Right forelimb (tissue), 1 donor: ENCODE measurements at places on chromosomes 7 and 10.

DNA sequence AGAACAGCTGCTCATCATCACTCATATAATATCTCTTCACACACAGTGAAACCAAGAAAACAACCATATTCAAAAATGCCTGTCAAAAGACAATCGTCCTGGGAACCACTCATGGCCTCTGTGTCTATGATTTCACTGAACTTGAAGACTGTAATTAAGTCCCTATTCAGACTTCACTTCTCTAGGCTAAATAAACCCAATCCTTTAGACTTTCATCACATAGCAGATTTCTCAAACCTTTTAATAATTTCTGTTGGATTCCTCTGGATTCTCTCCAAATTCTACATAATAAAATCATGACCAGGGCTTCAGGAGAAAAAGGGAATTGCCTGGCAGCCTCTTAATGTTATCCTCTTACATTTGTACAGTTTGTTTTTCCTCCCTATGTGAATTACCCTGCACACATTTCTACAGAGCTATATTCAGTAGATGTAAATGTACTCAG lies 201.1 kb downstream of the LRRN3 start:
- DNase-seq, result no peak

DNA sequence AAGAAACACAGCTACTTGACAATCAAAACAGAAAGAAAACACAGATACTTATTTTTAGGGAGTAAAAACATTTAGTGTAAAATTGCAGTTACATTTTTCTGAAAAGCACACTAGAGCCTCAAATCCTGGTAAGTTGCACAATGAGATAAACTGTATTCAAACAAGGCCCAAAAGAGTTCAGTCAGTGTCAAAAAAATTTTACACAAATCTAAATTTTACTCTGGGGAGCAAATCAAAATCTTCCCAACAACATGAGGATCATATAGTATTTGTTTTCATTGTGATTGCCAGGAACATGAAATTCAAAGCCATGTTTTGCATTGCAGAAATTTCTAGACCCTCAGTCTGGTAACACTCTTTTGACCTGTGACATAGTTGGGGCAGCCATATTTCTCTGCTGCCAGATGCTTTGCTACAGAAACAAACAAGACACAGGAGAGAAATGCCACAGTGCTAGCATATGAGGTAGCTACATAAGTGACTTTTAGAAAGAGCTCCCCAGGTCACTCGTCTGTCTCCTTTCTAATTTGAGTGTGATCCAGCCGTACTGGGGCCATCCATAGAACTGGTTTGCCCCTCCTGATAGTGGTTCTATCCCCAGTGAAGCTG lies 49.6 kb downstream of the PDE1C start:
- no peak for DNase-seq

- DNase-seq, result no peak
These were observed 9.3 kb upstream of the HUS1 start for GRCh38 chr7:47988496-47989386.

DNA sequence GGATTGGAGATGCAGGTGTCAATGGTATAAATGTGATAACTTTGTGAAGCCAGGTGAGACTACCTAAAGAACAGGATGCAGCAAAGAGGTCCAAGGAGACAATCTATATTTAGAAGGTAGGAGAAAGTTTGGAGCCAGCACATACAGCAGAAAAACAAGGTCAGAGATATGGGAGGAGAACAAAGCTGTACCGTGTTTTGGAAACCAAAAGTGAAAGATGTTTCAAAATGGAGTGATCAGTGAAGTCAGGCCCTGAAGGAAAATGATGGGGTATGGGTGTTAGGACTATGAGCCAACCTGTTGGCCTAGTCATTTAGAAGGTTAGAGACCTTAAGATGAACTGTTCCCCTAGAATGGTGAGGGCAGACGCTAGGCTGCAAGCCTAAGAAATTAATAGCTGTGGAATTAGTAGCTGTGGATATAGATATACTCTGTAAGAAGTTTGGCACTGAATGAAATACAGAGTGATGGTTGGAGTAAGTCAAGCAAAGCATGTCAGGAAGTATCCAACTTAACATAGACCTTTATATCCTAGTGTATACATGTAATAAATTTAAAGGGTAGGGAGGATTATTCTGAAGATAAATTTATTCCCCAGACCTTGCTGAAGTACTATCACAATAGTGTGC lies 149.8 kb upstream of the WNT16 start:
- DNase-seq, result no peak

- DNase-seq, result no peak
These were observed 95.5 kb downstream of the PPP1R17 start for GRCh38 chr7:31782411-31782991.

DNA sequence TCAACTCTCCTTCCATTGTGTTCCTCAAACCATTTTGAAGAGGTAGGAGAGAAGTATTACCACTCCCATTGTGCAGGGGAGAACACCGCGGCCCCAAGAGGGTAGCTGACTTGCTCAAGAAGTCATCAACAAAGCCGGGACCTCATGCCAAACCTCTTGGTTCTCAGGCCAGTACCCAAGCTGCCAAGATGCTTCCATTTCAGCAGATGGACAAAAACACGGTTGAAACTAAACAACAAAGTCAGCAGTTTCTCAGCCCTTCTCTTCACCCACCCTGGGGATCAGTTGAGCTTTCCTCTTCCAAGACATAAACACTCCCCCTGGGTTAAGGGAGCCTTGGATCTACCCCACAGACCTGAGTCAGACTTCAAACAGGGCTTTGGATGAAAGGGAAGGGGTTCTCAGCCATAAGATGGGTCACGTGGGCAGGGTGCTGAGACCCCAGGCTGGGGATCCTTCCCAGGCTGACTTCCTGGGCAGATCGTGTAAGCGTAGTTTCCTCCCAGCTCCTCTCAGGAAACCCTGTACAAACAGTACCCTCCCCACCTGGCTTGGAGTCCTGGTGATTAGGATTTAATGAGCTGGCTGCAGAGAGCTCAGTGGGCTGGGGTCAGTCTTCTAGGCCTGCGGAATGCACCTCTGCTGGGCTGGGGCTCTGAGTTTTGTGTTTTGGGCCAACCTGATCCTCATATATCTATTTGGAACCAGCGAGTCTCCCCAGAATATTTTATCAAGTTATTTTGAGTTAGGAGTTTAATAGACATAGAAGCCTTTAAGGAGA lies 27.3 kb downstream of the EMX2 start:
- no peak for DNase-seq

DNA sequence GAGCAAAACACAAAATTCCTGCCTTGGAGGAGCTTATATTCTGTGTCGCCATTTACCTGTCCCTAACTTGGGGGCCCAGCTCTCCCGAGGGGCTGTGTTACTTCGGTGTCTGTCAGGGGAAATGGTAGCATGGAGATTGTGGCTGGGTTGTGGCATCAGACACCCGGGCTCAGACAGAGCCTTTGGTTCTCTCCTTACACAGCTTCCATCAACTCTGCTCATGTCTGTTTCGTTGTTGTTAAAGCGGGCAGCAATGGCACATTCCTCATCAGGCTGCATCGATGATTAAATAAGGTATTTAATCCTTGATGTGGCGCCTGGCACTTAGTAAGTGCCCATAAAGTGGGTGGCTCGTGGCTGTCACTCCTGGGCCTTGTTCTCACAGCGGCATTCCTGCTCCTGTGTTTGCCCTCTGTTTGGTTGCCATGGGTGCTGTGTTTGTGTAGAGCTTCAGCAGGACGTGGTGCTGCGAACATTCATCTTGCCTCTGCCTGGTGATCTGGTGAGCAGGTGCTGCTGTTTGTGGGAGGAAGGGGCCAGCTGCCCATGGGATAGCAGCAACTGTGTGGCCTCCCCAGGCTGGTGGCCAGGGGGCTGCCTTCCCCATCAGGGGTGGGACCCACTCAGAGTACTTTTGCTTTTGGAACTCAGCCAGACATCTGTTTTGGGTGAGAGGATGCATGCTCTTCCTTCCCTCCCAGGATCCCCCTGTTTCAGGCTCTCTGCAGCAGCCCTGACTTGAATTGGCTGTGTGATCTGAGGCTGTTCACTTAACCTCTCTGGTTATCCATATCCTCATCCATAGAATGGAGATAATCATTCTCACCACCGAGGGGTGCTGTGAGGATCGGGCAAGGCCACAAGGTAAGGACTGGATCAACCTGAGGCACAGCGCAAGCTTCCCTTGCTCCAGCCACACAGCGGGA lies 207.2 kb upstream of the SVIL start:
- peak; percentile 80 for DNase-seq

GRCh38 chr10:12869427-12869826 lies 132.1 kb downstream of the CCDC3 start:
- no peak for DNase-seq

DNA sequence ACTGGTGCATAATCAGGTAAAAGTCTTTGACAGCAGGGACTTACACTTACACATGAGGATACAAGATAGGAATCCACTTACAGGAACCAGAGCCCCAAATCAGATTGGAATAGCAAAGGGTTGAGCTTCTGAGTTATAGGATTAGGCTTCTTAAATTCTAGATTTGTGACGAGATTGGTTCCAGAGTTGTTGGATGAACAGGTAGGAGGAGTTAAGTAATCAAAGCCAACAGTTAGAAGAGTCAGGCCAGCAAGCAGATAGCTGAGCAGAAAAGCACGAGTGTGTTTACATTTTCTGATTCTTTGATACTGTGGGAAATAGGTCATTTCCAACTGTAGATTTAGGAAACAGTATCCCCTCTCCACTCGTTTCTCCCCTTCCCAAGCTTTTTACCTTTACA lies 167.0 kb downstream of the MDFIC start:
- no peak for DNase-seq

GRCh38 chr10:113300617-113301016 lies 252.2 kb upstream of the HABP2 start:
- no peak for DNase-seq

DNA sequence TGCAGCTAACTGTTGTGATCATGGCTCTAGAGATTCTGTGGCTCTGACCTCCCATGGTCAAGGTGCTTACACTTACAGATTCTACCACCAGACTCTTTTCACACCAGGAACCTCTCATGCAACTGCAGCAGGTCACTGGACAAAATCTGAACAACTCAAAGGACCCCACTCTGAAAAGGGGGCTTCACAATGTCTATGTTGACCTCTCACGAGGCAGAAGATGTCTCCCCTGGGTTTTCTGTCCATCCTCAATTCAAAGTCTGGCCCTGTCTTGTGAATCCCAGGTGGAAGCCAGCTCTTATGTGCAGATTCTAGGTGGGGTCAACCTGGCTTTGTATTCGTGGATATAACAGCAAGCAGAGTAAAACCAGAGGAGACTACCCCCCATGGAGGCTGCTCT lies 118.6 kb upstream of the ZNF479 start:
- DNase-seq, result no peak

GRCh38 chr7:99248391-99249095 lies 24.1 kb upstream of the MYH16 start:
- no peak for DNase-seq

- no peak for DNase-seq
These were observed 204.4 kb downstream of the DIP2C start for GRCh38 chr10:484925-485661.

DNA sequence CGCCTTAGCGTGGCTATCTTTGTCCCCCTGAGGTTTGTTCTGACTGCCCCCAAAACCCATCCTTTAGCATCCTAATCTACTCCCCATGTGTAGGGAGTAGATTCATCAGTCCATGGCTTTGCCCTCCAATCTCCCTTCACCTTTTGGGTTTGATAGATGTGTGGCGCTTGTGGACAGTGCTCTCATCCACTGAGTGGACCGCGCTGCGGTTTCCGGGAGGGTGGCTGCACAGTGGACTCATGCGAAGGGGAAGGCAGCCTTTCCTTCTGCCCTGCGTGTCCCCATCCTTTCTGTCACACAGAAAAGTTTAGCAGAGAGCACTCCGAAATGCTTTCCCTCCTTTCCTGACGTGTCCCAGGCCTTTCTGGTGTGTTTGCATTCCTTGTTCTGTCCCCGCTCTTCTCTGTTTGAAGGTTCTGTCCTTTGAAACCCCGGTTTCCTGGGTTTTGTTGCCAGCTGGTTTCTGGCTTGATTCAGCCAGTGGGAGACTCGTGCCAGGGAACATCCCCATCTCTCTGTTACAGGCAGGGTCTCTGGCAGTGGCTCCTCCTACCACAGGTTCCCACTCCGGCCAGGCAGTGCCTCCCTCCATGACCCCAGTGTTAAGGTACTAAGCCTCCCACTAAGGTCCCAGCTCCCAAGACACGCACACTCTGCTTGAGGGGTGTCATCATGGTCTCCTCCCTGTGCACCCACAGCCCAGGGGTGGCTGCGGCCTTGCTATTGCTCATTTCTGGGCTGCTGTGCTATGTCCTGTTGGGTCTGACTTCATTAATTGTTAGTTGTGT lies 547.7 kb upstream of the DPP6 start:
- DNase-seq, result no peak

- no peak for DNase-seq
These were observed 5.9 kb downstream of the ZNF316 start for GRCh38 chr7:6642861-6643640.

- DNase-seq, result no peak
These were observed 153.9 kb downstream of the CDH23 start for GRCh38 chr10:71550628-71551027.

- no peak for DNase-seq
These were observed 224.7 kb downstream of the INHBA start for GRCh38 chr7:41478187-41478586.

- DNase-seq, result no peak
These were observed 411.0 kb upstream of the FOXK1 start for GRCh38 chr7:4270941-4271715.

GRCh38 chr7:56023500-56023899 lies 27.7 kb downstream of the PSPH start:
- DNase-seq, result no peak

DNA sequence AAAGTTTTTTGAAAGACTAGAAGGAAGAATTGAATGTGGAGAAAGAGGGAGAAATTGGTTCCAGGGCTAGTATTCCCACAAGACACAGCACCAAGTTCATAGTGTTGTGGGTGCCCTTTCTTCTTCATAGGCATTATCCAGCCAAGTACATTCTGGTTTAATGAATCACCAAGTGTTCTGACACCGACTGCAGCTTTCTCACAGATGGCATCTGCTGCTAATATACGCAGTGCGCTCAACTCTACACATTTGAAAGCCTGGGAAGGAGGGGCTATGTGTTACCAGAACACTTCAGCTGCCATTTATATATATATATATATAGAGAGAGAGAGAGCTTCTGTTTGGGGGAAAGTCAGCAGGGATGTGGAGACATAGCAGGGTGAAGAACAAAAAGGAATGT lies 1168.4 kb downstream of the GATA3 start:
- DNase-seq, result no peak

- no peak for DNase-seq
These were observed 40.0 kb downstream of the RAPGEF5 start for GRCh38 chr7:22316914-22317313.

DNA sequence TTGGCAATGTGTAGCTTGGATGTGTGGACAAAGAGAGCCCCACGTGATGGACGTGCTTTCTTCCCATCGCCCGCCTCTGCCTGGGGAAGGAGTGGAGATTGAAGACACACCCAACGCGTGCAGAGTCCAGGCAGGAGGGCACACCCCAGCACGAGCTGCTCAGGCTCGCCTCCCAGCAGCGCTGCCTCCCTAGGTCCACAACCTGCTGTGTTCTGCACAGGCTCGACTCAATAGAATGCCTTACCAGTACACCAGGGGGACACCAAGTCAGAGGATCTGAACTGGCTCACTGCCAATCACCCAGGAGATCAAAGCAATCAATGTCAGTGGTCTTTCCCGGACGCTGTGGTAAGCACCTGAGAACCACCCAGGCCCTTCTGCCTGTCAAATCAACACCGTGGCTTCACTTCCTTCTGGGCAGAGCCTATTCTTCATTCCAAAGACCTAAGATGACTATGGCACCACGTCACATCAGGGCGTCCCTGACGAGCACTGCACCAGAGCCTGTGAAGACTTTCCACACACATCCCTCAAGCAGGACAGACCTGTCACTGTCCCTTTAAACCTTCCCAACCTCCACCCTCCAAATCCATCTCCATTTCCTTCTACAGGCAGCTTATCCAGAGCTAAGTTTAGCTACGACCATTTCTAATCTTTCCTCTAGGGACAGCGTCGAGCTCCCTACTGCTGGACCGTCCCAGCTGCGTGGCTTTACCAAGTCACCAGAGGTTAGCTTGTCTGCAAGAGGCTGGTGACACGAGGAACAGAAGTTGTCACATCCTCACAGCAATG lies 72.3 kb downstream of the AMZ1 start:
- DNase-seq, result no peak
